ENCODE measurements at places on chromosomes 6 and 20. TPM values are rescaled to one million over a fixed set of nuclear protein-coding genes. Genes with fewer than 3 reads are reported as not detected.

LGSN gene
- not detected for total RNA-seq

CYP39A1 gene
- total RNA-seq, result not detected

ADGRB3 gene
- total RNA-seq, result not detected

ASIP gene
- not detected for total RNA-seq

EPB41L1 gene
- total RNA-seq, result 1.5 TPM

SSTR4 gene
- total RNA-seq, result not detected

RNF144B gene
- 3.9 TPM for total RNA-seq

WFDC5 gene
- total RNA-seq, result 0.23 TPM

EFCAB8 gene
- total RNA-seq, result 0.37 TPM

PTCRA gene
- total RNA-seq, result not detected

POU5F1 gene
- total RNA-seq, result 0.21 TPM

CST5 gene
- not detected for total RNA-seq

ZBTB2 gene
- total RNA-seq, result 17.1 TPM

CCN6 gene
- total RNA-seq, result 0.32 TPM

GLP1R gene
- total RNA-seq, result 0.70 TPM

BTNL2 gene
- not detected for total RNA-seq

PIGU gene
- 28.2 TPM for total RNA-seq

BNIP5 gene
- not detected for total RNA-seq

PAX1 gene
- total RNA-seq, result not detected

TFAP2D gene
- not detected for total RNA-seq

OTOR gene
- total RNA-seq, result not detected

FILIP1 gene
- not detected for total RNA-seq

SAPCD1 gene
- total RNA-seq, result 13.2 TPM

NFATC2 gene
- 49.8 TPM for total RNA-seq

ZNF292 gene
- 81.8 TPM for total RNA-seq

LY6G6C gene
- not detected for total RNA-seq

METTL24 gene
- total RNA-seq, result not detected

GJA10 gene
- total RNA-seq, result not detected

PSORS1C2 gene
- total RNA-seq, result not detected

ZFP57 gene
- not detected for total RNA-seq

LIN28B gene
- total RNA-seq, result not detected

FAM217A gene
- total RNA-seq, result not detected

VSX1 gene
- not detected for total RNA-seq

SCGN gene
- total RNA-seq, result not detected

MUCL3 gene
- total RNA-seq, result not detected

FOXF2 gene
- total RNA-seq, result not detected

HLA-DOB gene
- 1.6 TPM for total RNA-seq

NOX3 gene
- not detected for total RNA-seq

SLCO4A1 gene
- total RNA-seq, result 43.4 TPM

BPIFB1 gene
- not detected for total RNA-seq

ACSS1 gene
- total RNA-seq, result 10.7 TPM
